ELR (cell line): ENCODE measurements at places on chromosomes 7 and 10.

GRCh38 chr10:34320265-34320664 is 494.8 kb downstream of the PARD3 start:
- no peak for DNase-seq

DNA sequence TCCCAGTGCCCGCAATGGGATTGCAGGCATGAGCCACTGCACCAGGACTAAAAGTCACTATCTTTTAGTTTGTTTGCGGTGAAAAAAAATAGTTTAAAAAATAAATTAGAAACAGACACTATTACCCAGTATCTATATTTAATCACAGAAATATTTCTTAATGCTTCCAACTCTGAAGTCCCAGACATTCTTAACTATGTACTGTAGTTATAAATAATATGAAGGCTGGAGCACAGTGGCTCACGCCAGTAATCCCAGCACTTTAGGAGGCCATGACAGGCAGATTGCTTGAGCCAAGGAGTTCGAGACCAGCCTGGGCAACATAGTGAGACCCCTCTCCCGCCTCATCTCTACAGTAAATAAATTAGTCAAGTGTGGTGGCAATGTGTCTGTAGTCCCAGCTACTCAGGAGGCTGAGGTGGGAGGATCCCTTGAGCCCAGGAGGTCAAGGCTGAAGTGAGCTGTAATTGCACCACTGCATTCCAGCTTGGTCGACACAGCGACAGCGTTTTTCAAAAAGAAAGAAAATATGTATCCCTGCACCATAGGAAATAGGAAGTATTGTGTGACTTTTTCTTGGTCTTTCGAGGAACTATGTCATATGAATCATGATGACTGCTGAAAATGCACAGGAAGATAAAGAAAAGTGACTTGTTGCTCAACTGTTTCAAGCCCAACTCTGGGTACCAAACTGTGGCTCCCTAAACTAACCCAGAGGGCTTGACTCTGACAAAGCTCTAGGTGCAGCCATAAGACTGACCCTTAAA is 74.9 kb upstream of the STEAP1B start:
- DNase-seq = peak; percentile 62

DNA sequence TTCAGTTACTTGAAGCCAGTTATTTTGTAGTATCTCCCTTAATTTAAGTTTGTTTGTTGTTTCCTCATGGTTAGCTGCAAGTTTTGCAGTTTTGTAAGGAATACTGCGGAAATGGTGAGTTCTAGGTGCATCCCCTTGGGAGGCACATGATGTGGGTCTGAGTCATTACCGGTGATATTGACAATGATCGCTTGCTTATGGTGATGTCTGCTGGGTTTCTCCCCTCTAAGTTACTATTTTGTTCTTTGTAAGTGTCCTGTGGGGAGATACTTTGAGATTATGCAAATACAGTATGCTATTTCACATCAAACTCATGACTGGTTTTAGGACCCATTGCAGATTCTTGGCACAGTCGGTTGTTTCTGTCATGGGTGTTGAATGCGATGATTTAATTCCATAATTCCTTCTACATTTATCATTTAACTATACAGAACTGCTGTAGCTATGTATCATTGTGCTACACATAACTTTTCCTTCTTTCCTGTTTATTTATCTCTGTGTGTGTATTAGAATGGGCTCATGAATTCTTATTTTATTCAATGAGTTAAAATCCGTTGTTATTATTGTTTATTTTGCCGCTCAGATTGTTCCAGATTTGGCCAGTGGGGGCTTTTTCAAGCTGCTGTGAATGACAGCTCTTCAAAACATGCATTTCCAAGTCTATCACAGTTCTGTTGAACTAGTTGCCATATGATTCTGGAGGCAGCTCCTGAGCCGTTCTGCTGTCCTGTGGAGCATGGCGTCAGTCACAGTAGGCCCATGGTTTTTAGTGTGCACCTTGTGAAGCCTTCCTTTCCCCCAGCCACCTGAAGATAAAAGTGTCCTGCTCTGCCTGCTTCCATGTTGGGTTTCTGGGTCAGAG is 18.4 kb downstream of the TSPAN14 start:
- DNase-seq = peak; percentile 95

GRCh38 chr7:18864967-18865366 is 252.5 kb downstream of the TWIST1 start:
- no peak for DNase-seq

DNA sequence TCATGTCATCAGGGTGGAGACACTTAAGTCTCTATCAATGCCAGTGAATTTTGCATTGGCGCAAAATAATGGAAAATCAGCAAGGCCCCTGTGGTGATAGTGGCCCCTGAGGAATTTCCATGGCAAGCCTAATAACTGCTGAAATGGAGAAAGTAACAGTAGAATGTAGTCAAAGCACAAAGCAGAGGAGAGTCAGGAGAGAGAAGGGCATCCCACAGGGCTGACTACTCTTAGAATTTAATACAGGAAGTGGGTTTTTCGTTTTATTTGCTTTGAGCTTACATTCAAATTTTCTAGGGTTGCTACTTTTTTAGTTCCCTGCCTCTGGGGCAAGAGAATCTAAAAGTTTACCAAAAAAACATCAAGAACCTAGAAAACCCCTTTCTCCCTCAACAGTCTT is 39.0 kb downstream of the BZW2 start:
- DNase-seq = no peak

DNA sequence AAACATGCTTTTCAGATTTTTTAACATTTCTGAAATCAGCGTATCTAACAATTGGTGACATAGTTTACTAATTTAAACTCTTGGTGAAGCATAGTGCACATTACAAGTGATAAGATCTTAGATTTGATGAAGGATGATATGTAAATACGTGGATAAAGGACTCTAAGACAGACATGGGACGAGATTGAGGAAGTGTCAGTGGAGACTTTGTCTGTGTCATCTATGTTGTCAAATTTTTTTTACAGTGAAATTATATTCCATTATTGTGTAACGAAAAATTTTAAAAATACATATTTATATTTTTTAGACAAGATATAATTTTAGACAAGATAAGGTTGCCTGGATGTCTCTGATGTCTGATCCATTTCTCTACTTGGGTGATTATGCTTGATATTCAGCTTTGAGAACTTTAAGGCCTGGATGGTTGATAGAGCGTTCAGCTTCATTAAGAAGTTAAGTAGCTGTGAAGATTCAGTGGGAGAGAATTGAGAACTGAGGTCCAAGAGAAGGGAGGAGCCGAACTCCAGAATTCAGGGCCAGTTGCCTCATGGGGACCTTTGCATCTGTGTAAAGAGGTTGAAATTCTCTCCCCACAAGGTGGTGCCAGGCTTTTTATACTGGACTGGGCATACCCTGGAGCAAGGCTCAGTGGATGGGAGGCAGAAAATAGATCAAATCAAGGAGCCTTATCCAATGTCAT is 62.7 kb downstream of the KAT6B start:
- peak; percentile 40 for DNase-seq

DNA sequence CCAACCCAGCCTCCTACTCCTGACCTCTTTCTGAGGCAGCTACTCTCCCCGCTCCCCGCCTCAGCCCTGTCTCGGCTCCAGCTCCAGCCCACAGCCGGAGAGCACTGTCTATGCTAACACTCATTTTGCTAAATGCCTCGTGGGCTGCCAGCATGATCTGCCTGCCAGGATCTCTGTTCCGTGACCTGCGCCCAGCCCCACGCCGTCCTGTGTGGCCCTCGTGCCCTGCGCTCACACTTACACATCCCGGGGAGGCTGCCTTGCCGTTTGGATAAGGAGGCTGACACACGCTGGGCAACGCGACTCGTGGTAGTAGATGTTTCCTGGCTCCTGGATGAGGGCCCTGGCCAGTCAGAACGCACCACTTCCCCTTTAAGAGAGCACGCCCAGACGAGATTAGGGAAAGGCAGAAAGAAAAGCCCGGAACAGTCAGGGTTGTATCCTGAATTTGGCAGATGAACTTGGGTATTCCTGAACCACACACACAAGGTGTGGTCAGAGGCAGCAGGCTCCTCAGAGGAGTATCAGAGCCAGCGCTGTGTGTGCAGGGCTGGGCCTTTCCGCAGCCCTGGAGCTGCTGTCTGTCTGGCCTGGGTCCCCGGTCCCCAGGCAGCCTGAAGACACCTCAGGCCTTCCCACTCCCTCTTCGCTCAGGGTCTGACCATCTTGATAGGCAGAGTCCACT is 97.7 kb upstream of the EFCAB10 start:
- DNase-seq = no peak
